Upper lobe of left lung (tissue), 6 donors: ENCODE measurements at places on chromosomes 12 and 14. TPM values are rescaled to one million over a fixed set of nuclear protein-coding genes. Genes with fewer than 3 reads are reported as not detected.

CCDC175 gene
- not detected for total RNA-seq

SAMD15 gene
- 0.67 TPM for total RNA-seq

TBX3 gene
- total RNA-seq = 33.5 TPM

PTHLH gene
- total RNA-seq = not detected
